ENCODE measurements at places on chromosomes 4 and X.

DNA sequence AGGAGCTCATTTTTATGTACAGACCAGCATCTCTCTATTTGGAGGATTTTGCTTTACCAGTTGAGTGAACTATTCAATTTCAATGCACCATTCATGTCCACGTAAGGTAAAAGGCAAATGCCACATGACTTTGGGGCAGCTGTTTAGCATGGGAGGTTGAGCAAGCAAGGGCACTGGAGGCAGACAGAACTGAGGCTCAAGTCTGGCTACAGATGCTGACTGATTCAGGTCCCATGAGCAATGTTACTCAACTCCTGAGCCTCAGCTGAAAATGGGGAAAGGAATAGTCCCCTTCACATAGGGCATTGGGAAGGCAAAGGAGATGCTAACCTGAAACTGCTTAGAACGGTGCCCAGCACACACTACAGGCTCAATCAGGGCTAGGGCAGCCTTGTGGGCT, 93.0 kb upstream of the MTM1 start:
- peak; percentile 89 for DNase-seq

DNA sequence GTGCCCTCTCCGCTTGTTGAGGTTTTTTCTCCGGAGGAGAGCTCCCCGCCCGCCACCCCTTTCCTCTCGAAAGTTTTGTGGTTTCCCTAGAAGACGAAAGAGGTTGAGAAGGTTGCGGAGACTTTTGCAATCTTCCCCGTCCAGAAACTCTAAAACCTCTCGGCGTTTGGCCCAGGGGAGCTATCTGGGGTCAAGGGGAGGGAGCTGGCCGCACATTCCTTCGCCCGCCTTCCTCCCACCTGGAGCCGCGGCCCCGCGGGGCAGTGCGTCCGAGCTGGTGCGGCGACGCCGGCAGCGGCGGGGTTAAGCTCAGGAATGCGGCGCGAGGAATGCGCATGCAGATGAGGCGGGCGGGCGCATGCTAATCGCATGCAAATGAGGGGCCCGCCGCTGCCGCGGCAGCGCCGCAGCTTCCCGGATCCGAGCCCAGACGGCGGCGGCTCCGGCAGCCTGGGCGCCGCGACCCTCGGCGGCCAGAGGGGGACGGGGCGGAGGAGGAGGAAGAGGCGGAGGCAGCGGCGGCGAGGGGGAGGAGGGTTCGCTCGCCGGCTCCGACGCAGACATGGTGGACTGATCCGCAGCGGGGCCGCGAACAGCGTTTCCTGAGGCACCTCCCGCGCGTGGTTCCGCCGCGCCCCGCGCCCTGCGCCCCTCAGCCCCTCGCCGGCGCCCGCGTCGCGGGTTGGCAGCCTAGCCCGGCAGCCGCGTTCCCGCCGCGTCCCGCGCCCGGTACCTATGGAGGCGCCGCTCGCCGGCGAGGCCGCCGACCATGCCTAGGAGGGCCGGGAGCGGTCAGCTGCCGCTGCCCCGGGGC, at the start of gene WWC2:
TSS of gene WWC2 (plus strand) at position 535 of the 814 bp plus-strand sequence. CDS start at position 770, 235 bp downstream.
- no peak for DNase-seq

DNA sequence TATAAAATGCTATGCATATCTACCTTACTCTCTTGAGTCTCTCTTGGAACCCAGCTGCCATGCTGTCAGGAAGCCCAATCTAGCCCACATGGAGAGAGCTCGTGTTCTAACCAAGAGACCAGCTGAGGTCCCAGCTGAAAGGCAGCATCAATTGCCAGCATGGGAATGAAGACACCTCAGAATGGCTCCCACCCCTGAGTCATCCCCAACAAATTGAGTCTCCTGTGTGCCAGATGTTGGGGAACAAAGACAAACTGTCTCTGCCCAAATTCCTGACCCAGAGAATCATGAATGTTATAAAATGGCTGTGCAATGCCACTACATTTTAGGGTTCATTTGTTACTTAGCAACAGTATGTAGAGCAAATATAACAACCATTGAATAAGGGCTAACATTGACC, 105.2 kb upstream of the STX18 start:
- DNase-seq: no peak

- no peak for DNase-seq
These were observed 122.5 kb downstream of the ADAMTS3 start for GRCh38 chr4:72446353-72447055.

GRCh38 chr4:86013621-86014020, 346.2 kb downstream of the MAPK10 start:
- DNase-seq: no peak

DNA sequence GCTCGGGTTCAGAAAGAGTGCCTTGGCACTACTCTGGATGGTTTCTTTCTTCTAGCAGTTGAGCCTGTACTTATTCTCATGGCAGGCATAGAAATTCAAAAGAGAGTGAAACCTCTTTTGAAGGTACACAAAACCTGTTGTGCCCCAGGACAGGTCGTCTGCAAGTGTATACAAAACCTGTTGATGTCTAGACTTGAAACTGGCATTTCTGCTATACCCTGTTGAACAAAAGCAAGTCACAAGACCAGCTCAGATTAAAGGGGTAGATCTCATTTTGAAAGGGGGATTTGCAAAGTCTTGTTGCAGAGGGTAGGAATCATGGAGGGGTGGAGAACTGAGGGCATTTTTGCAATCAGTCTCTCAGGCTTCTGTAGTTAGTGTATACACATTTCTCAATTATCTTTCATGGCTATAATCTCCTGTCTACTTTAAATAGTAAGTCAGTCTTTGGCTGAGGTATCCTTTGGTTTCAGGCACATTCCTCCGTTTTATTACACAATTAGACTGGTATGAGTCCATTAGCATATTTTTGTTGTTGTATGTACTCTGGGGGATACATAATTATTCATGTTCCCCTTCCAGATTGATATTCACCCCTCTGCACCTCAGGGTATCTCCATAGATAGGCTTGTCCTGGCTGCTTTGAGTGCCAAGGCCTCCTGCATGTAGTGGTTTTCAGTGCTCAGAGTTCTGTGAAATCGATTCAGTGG, 251.4 kb downstream of the DTHD1 start:
- no peak for DNase-seq

GRCh38 chr4:188484256-188484655, 345.0 kb downstream of the TRIML1 start:
- DNase-seq: no peak

DNA sequence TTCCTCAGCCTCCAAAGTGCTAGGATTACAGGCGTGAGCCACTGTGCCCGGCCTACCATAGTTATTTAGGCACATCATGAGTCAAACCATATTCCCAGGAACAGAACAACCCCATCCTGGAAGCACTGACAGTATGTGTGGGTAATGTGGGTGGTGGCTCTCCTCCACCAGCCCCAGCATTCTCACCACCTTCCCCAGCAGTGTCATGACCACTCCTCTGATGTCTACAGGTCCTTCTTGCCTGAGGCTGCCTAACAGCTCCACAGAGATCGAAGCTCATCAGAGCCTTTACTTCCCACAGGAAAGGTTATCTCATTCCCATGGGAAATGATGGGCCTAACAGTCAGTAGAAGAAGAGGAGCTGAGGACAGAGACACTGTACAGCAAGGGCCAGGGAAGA, 129.5 kb upstream of the GPC4 start:
- no peak for DNase-seq

- DNase-seq: peak; percentile 20
These were observed 21.9 kb downstream of the CCKAR start for GRCh38 chr4:26468283-26468949.

DNA sequence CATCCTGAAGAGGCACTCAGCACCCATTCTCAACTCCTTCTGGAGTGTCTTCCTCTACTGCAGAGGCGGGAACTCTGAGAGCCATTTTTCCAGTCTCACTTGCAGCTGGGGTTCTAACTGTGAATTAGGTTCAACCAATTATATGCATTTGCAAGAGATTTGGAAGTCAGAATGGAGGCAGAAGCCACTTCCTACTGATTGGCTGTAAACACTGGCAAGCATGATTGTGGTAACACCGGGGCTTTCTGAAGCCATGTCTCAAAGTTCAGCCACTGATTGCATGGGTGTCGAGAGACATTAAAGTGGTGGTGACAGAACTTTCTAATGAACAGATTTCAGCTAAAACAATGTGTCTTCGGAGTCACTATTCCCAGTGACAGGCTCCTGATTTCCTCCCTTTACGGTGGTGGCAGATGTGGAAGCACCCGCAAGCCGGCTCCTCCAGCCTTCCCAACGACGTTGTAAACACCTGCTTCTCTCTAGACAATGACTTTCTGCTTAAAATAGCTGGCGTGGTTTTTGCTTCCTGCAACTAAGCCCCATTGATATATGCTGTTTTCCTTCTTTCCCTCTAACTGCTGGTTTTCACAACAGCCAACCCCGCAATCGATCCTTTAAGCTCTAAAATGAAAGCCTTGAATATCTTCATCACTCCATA, 92.0 kb downstream of the IRF2 start:
- no peak for DNase-seq

DNA sequence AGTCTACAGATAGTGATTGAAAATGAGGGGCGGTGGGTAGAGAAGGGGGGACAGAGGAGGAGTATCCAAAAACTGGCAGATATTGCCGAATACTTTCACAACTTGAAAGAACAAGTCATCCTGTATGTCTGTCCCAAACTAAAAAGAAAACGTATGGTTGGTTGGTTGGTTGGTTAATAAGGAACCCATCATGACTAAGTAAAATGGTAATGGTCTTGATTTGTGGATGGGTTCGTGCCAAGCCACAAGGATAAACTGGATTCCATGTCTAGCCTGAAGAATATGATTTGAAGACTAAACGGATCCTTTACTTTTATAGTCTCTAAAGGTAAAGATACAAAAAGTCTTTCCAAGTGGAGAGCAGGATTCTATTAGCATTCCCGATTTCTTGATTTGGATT, 208.4 kb downstream of the DCLK2 start:
- DNase-seq: no peak

GRCh38 chr4:70704931-70705182, 16.5 kb downstream of the UTP3 start:
- no peak for DNase-seq

GRCh38 chrX:69374569-69374968, 129.6 kb upstream of the NALF2 start:
- no peak for DNase-seq

DNA sequence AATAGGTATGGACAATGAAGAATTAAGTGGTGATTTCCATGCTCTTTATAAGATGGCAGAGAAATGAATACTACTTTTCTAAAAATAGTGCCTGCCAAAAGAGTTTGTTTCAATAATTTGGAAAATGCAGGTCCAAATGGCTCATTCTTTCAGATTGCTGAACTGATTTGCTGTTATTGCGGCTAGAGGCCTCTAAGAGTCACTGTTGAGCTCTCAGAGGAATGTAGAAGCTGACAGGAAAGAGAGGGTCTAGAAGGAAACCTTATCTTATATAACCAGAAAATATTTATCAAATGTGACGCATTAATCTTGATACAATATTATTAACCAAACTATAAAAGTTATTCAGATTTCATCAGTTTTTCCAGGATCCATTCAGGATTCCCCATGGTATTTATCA, 65.7 kb upstream of the PAGE1 start:
- peak; percentile 65 for DNase-seq

GRCh38 chrX:123881330-123881729, 21.5 kb downstream of the XIAP start:
- no peak for DNase-seq

- no peak for DNase-seq
These were observed 8.5 kb downstream of the TAFAZZIN start for GRCh38 chrX:154419688-154420401.

- DNase-seq: no peak
These were observed 14.4 kb upstream of the ENAM start for GRCh38 chr4:70614184-70614555.

DNA sequence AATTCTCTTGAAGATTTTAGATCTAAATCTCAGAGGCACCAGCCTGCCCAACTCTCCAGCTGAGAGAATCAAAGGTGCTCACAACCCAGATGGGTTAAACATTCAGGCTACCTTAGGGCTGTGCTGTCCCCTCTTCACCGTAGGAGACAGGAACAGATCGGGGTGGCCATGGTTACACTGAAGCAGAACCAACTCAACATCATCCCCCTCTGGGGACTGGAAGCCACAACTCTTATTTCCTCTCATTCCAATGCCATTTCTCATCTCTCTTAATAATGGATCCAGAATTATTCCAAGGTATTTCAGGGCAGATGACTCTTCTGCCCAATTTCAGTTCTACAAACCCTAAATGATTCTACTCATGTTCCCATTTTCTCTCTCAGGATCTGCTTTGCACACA, 109.7 kb downstream of the NKX6-1 start:
- DNase-seq: no peak

GRCh38 chr4:1579901-1580691, 104.0 kb downstream of the FAM53A start:
- DNase-seq: peak; percentile 90

GRCh38 chr4:82136161-82136801, 237.5 kb downstream of the HNRNPD start:
- DNase-seq: no peak

- DNase-seq: no peak
These were observed 177.4 kb downstream of the COL25A1 start for GRCh38 chr4:109125084-109125483.

DNA sequence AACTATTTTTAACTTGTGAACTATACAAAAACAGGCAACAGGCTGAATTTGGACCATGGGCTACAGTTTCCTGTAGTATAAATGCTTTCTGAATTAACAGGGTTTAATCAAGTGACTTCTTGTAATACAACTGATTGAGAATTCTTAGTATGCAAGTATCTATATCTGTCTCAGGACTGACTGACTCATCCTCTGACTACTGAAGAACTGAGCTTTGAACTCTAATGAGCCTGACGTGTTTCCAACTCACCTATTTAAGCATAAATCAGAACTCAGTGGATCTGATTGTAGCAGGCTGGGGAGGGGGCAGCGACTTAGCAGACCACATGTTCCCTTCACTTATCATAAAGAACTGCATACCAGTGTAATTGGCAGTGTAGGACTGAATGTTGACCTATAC, 7.8 kb downstream of the SPATA4 start:
- DNase-seq: no peak

GRCh38 chr4:111678479-111678878, 466.8 kb upstream of the FAM241A start:
- no peak for DNase-seq

DNA sequence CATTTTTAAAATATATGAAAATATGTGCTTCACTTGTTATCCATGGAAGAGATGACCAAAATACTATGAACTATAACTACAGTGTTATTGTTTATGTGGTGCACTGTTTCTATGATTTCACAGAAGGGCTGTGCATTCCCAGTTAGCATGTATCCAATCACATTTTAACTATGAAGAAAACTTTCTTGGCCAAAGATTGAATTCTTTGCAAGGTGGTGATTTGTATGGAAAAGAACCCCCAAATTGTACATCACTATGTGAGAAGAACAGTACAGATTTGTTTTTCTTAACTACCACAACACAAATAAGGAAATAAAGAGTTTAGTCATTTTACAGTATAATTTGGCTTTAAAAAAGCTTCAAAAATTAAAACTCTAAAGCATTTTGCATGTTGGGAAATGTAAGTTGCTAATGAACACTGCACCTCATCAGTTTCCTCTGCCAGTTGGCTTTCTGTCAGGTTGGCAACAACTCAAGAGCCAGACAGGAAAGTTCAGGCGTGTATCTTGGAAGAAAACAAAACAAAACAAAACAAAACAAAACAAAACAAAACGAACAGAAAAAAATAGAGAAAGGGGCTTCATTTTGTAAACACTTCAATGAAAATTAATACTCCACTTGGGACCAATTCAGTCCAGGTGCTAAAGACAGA, 237.0 kb downstream of the SCFD2 start:
- DNase-seq: no peak

Data from Karpas-422 (cell line).